Stimulated activated CD4-positive, alpha-beta T cell treated with anti-CD3 and anti-CD28 coated beads, Interleukin-4, amount 100 ng/mL, for 24 hours (primary cell): ENCODE measurements at places on chromosomes 3 and 15.
A peak's percentile ranks its signal among the peaks of the same experiment; 100 is the strongest.

GRCh38 chr3:9669720-9670432, 20.6 kb downstream of the MTMR14 start:
- no peak for DNase-seq

DNA sequence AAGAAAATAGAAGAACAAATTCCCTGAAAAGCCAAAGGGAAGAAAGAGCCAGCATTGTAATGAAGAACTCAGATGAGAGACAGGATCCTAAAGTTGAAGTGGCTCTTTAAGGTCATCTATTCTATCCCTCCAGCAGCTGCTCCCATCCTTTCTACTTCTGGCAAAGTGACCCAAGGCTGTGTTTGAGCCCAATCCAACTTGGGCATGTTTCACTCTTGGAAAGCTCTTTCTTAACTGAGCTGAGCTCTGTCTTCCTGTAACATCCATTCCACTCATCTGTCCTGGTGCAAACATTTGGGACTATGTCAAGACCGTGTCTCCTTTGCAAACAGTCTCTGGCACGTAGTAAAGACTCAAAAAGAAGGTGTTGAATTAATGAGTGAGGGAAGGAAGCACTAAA, 298.1 kb upstream of the IGF1R start:
- DNase-seq: no peak

- DNase-seq: no peak
Measured at GRCh38 chr15:96273317-96274086, 57.0 kb upstream of the NR2F2 start.

GRCh38 chr3:101854608-101855304, 5.4 kb downstream of the NFKBIZ start:
- DNase-seq: no peak

DNA sequence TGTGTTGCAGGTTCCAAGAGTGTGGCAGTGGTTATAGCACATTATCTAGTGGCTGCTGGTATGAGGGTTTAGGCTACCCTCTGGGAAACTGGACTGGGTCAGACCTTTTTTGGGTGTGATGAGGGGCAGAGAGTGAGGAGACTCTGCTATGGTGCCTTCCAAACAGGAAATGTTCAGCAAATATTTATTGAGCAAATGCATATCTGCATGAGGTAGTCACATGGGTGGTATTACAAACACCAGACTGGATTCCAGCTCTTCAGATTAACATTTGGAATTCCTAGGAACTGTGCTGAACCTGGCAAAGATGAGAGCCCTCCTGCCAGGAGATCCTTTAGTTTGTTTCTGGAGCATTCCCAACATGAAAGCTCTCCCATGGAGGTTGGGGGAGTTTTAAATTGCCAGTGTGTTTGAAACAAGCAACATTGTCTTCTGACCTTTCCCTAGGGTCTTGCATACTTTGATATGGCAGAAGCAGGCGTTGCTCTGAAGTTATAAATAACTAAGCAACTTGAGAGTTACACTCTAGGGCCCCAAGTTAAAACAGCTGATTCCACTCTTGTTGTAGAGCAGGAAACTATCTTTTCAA, 341.2 kb upstream of the C2CD4B start:
- no peak for DNase-seq

- DNase-seq: no peak
Measured at GRCh38 chr15:61830536-61831330, 229.5 kb downstream of the VPS13C start.

- no peak for DNase-seq
Measured at GRCh38 chr3:120072867-120073525, 21.3 kb downstream of the GSK3B start.

DNA sequence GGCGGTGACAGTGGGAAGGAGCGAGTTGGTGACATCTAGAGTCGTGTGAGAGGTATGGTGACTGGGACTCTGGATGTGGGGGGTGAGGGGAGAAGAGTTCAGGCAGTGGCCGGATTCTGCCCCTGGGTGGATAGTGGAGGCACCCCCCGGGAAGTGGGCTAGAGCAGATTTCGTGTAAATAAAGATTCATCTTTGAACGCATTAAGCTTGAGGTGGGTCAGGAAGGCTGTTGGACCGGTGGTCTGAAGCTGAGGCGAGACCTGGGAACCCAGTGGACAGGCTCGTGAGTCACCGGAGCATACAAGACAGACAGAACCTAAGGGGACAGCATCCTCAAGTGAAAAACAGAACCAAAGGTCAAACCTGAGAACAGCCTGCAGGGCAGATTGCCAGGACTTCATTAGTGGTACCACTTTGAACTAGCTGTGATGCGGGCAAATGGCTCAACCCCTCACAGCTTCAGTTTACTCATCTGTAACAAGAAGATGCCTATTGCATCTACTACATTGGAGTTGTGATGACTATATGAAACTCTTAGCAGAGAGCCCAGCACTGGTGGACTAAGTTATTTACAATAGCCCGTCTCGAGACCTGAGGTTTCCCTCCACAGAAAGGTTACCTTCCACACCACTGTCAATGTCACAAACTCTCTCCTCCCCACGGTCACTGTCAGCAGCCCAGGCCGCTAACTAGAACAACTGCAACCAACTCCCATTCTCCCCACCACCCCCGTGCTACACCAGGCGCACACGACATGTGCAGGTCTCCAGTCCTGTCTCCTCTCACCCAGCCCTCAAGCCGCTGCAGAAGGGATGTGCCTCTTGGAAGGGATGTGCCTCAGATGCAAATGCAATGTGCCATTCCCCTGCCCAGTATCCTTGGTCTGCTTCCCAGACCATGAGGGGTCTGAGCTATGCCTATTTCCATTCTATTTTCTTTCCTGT, 901 bp upstream of the CLN6 start:
- peak; percentile 20 for DNase-seq

- DNase-seq: no peak
Measured at GRCh38 chr3:15787526-15787925, 10.3 kb downstream of the ANKRD28 start.

DNA sequence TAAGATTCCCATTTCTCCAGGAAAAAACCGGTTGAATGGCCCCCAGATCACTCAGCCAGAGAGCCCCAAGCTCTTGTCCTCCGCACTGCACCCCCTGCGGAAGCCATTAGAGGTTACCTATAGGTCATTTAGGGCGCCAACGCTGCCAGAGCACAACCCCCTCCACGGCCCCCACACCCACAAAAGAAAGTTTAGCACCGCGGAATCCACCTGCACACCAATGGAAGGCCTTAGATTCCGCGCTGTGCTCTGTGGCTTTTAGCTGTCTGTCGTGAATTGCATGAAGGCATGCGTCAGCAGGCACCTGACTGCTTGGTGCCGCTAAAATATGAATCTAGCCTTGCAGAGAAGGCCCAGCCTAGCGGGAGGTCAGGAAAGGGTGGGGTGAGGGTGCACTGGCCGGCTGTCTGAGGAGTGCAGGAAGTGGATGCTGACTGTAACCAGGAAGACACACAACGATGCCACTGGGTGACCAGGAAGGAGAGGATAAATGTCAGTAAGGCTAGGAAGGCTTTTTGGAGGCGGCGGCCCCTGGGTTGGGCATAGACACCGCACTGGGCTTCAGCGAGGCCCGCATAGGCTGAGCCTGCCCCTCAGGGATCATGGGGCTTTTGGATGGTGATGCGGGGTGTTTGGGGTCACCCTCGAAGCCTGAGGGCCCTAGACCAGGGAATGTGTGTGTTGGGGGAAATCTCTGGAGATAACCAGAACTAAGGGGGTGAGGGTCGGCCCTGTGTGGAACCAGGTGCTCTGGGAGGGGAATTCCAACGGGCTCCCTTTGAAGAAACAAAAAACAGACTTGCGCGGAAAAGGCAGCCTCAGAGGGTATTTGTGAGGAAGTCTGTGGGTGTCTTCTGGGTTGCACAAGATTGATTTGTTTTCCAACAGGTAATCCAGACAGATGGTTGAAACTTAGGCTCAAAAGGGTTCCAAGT, 976 bp upstream of the NUP210 start:
- peak; percentile 81 for DNase-seq

- DNase-seq: no peak
Measured at GRCh38 chr3:177904621-177905020, 631.6 kb upstream of the KCNMB2 start.

GRCh38 chr3:121894301-121894990, at the start of gene SLC15A2:
TSS of gene SLC15A2 (plus strand) at chr3:121894401. CDS start at chr3:121894477, 76 bp downstream.
- DNase-seq: no peak

DNA sequence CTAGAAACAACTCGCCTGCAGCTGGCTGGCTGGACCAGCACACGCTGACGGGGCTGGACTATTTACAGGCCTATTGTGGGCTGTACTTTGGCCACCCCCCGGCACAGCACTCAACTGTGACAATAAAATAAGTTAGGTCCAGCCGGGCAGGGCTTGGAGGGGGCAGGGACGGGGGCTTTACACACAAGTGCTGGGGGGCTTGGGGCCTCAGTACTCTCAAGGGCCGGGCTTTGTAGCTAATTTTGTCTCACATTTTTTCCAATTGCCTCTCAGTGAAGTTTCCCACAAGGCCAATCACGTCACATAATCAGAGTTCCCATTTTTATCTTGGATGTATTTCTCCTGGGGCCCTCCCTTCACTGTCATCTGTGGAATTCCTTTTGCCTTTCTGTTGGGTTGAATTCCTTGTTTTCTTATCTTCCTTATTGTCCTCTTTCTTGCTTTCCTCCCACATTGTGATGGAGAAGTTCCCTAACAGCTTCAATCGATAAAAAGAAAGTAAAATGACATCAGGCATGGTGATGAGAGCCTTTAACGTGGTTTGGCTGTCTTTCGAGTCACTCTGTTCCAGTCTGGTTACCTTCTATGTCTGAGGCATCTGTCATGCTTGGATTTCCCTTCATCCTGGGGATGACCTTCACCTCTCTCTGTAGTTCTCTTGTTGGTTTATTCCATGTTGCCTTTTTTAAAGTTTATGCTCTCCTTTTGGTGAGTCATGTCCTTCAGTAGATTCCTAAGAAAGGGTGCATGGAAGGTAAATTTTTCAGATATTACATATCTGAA, 44.1 kb upstream of the CMTM7 start:
- DNase-seq: no peak

GRCh38 chr15:34610354-34610753, 26.9 kb upstream of the GOLGA8B start:
- DNase-seq: no peak

DNA sequence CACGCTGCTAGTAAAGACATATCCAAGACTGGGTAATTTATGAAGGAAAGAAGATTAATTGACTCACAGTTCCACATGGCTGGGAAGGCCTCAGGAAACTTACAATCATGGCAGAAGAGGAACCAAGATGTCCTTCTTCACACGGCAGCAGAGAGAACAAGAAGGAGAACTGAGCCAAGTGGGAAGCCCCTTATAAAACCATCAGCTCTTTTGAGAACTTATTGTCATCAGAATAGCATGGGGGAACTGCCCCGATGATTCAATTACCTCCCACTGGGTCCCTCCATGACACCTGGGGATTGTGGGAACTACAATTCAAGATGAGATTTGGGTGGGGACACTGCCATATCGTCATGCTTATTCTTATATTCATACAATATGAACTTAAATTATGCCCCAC, 49.0 kb downstream of the DUT start:
- no peak for DNase-seq

GRCh38 chr15:38128921-38129320, 123.7 kb upstream of the SPRED1 start:
- DNase-seq: no peak

GRCh38 chr15:72866182-72866581, 82.6 kb upstream of the ADPGK start:
- no peak for DNase-seq
